Fibroblast of lung (primary cell): ENCODE measurements at places on chromosomes 12 and 14. TPM values are rescaled to one million over a fixed set of nuclear protein-coding genes. Genes with fewer than 3 reads are reported as not detected.

NELL2 gene
- total RNA-seq, result 0.17 and 0.26 TPM in 2 replicates

DNA sequence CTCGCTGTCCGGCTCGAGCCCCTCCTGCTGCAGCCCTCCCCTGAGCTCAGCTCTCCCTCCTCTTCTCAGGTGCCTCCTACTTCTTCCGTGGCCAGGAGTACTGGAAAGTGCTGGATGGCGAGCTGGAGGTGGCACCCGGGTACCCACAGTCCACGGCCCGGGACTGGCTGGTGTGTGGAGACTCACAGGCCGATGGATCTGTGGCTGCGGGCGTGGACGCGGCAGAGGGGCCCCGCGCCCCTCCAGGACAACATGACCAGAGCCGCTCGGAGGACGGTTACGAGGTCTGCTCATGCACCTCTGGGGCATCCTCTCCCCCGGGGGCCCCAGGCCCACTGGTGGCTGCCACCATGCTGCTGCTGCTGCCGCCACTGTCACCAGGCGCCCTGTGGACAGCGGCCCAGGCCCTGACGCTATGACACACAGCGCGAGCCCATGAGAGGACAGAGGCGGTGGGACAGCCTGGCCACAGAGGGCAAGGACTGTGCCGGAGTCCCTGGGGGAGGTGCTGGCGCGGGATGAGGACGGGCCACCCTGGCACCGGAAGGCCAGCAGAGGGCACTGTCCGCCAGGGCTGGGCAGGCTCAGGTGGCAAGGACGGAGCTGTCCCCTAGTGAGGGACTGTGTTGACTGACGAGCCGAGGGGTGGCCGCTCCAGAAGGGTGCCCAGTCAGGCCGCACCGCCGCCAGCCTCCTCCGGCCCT is 22.8 kb downstream of the MMP17 start:
- H3K4me3 ChIP-seq, result no peak overlapping the region
- H3K4me1 ChIP-seq, result no peaks in the 10 kb centered on the region
- H3K27me3 ChIP-seq, result peaks cover 1% of the 10 kb centered on the region
- no peaks in the 10 kb centered on the region for H3K36me3 ChIP-seq
- DNase-seq, result no peak

- DNase-seq, result no peak
- H3K4me3 ChIP-seq, result no peak overlapping the region
- H3K4me1 ChIP-seq, result no peaks in the 10 kb centered on the region
- no peaks in the 10 kb centered on the region for H3K27me3 ChIP-seq
- no peaks in the 10 kb centered on the region for H3K36me3 ChIP-seq
Measured at GRCh38 chr12:72318341-72318740, 46.2 kb downstream of the TRHDE start.

LRP1 gene
- 377 and 464 TPM in 2 replicates for total RNA-seq

DNA sequence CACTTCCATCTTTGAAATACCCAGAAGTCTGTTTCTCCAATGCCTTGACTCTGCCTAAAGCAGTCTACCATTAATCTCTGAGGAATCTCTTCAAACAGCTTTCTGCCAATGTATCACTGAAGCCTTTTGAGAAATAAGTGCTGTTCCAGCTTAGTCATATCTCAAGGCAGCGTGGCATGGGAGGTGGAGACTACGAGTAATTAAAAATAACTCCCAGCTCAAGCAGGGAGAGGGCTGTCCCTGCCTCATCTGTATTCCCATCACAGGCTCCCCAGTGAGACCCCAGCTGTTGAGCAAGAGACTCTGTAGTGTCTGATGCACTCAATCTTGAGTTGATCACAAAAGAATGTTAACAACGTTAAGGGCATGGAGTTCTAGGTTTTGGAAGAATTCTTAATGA is 700.6 kb downstream of the DIO2 start:
- peak; percentile 20 for DNase-seq
- peaks cover 10% of the 10 kb centered on the region for H3K4me1 ChIP-seq
- no peaks in the 10 kb centered on the region for H3K36me3 ChIP-seq
- H3K27ac ChIP-seq, result no peak overlapping the region
- H3K27me3 ChIP-seq, result no peaks in the 10 kb centered on the region
